Left ventricle myocardium inferior (tissue), 1 donor: ENCODE measurements at places on chromosomes 1 and 21. TPM values are rescaled to one million over a fixed set of nuclear protein-coding genes. Genes with fewer than 3 reads are reported as not detected.
A peak's percentile ranks its signal among the peaks of the same experiment; 100 is the strongest.

DNA sequence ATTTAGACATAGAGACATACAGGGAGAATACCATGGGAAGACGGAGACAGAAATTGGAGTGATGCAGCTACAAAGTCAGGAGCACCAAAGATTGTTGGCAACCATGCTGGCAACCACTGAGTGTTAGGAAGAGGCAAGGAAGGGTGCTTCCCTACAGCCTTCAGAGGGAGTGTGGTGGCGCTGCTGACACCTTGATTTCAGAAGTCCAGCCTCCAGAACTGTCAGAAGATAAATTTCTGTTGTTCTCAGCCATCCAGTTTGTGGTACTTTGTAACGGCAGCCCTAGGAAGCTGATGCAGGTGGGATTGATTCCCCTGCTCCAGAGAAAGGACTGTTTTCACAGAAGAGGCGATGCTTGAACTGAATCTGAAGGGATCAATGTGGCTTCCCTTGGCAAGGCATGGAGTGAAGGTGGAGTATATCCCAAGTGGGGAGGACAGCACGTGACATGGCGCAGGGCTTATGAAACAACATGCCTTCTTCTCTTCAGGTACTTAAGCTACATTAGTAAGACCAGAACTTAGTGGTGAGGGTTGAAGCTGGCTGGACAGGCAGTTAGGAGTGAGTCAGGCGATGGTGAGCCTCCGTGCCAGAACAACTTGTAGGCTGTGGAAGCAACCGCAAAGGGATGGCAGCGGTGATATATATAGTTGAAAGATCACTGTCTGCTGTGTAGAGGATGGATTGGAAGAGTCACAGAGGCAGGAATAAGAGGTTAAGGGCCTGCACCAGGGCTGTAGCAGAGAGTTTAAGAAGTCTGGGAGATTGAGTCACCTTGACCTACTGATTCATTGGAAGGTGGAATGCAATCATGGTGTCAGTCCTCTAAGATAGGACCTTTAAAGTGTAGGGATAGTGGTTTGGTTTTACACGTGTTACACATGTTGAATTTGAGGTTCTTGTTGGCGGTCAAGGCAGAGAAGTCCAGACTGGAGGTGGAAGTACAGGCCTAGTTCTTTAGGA, 2.1 kb downstream of the LEPR start:
- DNase-seq, result no peak

DNA sequence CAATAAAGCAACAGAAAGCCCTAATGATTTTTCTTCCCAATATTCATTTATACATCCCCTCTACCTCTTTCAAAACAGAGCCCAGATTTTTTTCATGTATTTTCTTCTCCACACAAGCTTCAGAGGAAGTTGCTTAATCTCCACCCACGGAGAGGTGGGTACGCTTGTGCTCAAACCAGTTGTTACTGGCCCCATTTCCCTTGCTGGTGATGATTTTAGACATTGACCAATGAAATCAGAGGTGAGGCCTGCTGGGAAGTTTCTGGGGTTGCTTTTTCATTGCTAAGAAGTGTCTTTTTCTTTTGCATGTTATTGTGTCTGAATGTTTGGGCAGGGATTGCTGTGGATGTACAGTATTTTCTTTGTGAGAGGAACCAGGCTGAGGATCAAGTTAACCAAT, 448.1 kb upstream of the B3GALT2 start:
- DNase-seq, result no peak

DNA sequence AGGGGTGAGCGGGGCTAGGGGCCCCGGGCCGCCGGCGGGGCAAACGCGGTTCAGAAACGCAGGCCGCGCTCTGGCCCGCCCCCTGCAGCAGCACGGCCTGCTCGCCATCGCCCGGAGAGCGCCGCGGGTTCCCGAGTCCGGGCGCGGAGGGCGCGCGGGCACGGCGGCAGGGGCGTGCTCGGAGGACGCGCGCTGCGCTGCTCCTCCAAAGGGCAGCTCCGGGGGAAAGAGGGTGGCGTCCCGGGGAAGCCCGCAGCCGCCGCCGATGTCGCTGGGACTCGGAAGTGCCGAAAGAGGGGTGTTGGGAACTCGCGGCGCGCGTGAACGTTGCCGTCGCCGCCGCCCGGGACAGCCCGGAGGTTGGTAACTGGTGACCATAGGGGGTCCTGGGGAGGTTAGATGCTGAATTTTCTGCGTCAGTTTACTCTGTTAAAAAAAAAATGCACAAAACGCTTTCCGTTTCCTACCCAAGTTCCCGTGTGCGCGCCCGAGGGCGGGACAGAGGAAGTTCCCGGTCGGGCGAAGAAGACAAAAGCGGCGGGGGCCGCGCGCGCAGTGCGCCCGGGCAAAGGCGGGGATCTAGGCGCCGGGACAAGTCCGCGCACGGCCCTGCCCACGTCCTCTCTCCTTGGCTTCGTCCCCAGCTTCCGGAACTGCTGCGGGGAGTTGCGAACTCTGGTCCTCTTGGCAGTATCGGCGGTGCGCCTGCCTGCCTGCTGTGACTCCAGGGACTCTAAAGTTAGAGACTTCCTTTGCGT, at the start of gene HHAT:
HHAT (plus strand) TSS at position 157 of the 758 bp plus-strand sequence. CDS start 20,074 bp downstream, outside the sequence.
- DNase-seq, result peak; percentile 90

PSEN2 gene
- total RNA-seq, result 16.6 TPM

FCGR3B gene
- 1.5 TPM for total RNA-seq

HMGB4 gene
- not detected for total RNA-seq

DNA sequence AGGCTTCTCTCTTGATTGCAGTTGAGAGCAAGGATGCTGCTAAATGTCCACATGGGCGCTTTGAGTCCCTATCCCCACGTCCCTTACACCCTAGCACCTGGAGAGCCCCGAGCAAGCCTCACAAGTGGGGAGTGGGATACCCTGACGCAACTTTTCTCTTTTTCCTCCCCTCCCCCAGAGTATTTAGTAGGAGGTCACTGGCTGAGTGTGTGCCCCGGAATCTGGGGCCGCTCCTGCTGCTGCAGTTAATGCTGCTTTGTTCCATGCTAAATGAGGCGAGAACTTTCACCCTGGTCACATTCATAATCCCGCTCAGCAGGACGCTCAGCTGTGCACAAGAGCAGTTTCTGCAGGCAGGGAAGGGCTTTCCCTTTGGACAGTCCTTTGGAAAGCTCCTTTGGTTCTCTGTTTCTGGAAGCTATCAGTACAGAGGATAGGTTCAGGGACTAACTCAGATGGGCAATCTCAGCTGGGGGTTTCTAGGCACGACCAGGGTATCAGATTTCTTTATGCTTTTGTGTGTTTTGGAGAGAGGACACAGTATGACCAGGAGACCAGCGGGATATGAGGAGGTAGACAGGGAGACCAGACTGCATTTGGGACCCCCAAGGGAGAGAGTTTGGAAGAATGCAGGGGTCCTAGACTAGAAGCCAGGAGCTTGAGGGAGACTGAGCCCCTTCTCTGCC, 75.9 kb downstream of the NOS1AP start:
- DNase-seq, result no peak

GRCh38 chr1:46802081-46802480, 3.2 kb downstream of the CYP4B1 start:
- DNase-seq, result no peak

- DNase-seq, result peak; percentile 37
Measured at GRCh38 chr1:48817505-48818114, 40.9 kb upstream of the BEND5 start.

LRRC7 gene
- 0.44 TPM for total RNA-seq

DNA sequence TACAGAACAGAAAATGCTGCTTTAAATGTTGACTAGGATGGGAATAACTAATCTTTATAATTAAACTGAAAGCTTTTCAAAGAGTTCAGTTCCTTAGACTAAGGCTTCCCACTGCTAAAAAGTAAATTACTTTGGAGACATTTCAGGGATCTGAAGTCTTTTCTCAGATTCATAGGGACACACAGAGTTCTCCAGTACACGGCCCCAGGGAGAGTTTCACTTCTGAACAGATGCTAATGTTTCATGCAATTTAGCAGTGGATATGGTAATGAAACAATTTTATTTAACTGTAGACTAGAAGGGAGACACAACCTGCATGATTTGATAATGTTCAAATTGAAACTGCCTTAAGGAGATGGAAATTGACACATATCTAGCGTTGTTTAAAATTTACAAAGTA, 1282.6 kb downstream of the NCAM2 start:
- DNase-seq, result no peak

GRCh38 chr1:206892351-206892984, 4.8 kb upstream of the IL24 start:
- DNase-seq, result no peak

PPFIA4 gene
- total RNA-seq, result 24.8 TPM

DNA sequence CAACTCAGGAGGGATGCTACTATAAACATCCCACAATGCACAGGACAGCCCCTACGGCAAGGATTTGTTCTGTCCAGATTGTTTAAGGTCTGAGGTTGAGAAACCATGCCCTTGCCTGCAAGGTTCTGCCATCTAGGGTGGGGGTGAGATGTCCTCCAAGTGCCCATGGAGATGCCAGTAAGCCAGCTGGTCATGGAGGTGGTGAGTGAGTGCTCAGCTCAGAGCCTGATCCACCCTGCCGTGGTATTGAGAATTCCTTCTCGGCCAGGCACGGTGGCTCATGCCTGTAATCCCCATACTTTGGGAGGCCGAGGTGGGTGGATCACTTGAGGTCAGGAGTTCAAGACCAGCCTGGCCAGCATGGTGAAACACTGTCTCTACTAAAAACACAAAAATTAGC, 13.3 kb upstream of the CTRC start:
- no peak for DNase-seq

- DNase-seq, result no peak
Measured at GRCh38 chr1:240134113-240134512, 42.4 kb downstream of the FMN2 start.

DNA sequence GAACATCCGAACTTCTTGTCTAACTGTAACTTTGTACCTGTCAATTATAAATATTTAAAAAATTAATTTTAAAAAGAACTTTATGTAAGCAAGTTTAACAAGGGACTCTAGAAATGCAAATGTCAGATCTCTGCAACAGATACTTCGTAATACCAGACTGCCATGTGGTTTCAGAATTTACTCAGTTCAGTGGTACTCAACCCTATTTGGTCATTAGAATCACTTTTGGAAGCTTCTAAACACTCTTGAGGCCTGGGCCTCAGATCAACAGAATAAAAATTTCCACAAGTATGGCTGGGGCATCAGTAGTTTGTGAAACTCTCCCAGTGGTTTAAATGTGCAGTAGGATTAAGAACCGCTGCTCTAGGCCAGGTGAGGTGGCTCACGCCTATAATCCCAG, 139.5 kb upstream of the SMYD2 start:
- DNase-seq, result no peak

- DNase-seq, result no peak
Measured at GRCh38 chr1:234114648-234115307, 210.3 kb downstream of the SLC35F3 start.

NCDN gene
- total RNA-seq, result 26.1 TPM

DNA sequence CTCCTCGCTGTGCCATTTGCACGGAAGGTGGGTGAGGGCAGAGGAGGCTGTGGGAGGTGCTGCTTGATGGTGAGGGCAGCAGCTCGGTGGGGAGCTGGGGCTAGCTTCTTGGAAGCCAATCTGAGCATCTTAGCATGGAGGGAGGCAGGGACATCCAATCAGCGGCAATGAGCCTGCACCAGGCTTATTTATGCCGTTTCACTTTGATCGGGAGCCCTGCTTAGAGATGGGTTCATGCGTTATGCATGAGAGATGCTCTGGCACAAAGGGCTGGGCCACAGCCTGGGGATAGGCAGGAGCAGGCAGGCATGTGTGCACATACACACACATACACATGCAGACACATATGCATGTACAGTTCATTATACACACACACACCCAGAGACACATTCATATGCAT, 220.2 kb downstream of the GRIK3 start:
- no peak for DNase-seq

- DNase-seq, result no peak
Measured at GRCh38 chr1:212594640-212595039, 13.9 kb upstream of the ATF3 start.

DNA sequence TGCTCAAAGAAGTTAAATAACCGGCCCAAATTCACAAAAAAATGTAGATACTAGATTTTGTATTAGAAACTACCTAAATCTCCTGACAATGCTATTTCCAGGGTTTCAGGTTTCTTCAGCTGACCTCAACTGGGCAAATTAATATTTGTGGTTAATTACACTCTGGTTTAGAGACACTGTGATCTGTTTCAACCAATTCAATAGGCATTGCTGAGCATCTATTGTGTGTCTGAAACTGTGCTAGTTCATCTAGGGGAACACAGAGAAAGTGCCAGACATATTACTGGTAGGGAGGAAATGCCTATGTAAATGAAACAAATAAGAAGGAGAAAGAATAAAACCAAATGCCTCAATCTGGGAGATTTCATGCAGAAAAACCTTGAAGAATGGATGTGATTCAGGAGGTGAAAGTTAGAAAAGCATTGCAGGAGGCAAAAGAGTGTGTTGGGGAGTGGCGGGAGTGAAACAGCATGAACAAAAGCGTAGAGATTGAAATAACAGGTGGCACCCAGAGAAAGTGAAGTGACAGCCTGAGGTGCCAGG, 51.3 kb upstream of the IVNS1ABP start:
- no peak for DNase-seq

IGSF8 gene
- total RNA-seq, result 18.2 TPM

- no peak for DNase-seq
Measured at GRCh38 chr1:98989556-98989907, 15.1 kb downstream of the PLPPR5 start.

DNA sequence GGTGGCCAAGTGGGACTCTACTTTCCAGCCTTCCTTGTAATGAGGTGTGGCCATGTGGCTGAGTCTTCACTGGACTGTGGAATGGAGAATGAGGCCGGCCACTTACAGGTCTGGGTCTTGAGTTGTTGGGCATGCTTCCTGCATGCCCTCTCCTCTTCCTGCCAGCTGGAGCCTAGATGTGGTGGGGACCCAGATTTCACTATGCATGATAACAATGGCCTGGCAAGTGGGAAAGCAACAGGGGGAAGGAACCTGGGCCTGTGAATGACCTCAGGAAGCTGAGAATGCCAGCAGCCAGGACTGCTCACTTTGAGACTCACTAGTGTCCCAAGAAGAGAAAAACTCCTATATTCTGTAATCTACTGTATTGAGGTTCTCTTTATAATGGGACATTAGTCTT, 8.5 kb upstream of the SLC26A9 start:
- no peak for DNase-seq

DNA sequence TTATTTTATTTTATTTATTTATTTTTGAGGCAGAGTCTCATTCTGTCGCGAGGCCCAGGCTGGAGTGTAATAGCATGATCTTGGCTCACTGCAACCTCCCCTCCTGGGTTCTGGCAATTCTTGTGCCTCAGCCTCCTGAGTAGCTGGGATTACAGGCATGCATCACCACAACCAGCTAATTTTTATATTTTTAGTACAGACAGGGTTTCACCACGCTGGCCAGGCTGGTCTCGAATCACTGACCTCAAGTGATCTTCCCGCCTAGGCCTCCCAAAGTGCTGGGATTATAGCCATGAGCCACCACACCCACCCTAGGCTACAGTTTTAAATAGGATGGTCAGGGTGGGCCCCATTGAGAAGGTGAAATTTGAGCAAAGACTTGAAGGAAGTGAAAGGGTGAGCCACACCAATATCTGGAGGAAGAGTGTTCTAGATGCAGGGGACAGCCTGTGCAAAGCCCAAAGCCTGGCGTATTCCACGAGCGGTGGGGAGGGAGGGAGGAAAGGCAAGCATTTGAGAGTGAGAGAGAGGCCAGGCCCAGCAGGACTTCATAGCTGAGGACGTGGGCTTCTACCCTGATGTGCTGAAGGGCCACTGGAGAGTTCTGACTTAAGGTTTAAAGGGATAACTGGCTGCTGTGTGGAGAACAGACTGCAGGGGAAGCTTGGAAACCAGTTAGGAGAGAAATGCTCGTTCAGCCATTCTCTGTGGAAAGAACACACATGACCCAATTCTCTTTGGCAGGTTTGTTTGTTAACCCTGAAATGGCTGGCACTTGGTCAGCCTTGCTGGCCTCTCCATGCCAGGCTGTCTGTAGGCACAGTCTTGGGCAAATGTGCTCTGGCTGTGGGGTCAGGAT, 62.6 kb upstream of the FAM20B start:
- no peak for DNase-seq
